ENCODE measurements at places on chromosomes 1 and 21.

- DNase-seq: no peak
Measured at GRCh38 chr1:47181955-47182675, 7.7 kb downstream of the PDZK1IP1 start.

- DNase-seq: no peak
Measured at GRCh38 chr1:76379506-76379905, 305.0 kb downstream of the ST6GALNAC3 start.

DNA sequence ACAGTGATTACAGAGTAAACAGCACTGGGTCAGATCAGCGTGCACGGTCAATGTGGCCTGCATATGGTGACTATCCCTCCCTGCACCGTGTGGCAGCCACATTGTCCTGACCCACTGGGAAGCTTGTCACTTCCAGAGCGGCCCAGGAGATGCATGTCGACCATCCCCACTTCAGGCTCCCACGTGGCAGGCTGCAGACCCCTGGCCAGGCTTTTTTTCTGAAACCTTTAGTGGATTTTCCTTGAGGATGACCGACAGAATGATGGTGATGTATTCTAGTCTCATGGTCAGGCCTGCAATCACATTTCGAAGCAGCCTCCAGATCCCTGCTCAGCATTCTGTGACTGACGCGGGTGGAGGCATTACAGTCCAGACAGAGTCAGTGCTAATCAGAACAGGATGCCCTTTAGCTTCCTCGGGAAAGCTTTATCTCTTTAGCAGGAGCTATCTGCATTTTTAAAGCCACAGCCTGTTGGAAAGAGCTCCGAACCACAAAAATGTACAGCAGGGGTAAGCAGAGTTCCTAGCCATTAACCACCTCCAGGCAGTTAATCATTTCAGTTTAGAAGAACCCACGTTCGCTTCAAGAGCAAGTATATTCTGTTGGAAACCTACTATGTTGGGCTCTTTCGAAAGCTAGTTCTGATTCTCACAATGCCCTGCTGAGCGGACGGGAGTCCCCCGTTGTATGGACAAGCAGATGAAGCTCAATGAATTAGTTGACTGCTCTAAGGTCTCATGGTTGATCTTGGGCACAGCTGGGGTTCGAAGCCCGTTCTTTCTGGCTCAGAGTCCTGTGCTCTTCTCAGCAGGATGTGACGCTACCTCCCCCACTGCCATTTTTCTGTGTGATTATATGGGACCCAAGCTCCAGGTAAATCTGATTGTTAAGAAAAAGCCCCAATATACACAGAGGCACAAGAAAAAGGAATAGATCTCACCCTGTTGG is 56.5 kb downstream of the IRF2BP2 start:
- DNase-seq: no peak

DNA sequence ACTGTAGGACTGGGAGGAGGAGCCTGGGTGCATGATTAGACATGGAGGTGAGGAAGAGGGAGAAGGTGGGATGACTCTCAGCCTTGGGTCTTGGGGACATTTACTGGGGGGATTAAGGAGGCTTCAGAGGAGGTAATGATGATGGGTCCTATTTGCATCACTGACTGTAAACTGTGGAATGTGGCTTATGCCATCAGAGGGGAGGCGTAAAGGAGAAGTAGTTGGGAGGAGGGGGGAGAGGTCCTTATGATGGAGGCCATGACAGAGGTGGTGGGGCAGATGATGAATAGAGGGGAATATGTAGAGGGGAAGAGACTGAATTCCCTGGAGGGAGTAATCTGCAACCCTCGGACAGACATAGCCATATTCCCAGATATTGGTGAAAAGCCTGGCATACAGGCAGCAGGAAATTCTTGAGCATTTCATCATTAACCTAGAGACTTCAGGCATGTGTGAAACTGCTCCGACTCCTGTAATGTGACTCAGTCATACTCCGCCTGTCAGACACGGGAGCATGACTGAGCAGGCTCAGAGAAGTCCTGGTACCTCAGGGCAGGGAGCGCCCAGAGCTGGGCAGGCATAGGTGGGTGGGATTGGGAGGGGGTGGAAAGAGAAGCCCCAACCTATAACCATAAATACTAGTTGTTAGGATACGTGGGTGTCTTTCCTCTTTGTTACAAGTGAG is 8.0 kb upstream of the LCE5A start:
- peak; percentile 4 for DNase-seq

DNA sequence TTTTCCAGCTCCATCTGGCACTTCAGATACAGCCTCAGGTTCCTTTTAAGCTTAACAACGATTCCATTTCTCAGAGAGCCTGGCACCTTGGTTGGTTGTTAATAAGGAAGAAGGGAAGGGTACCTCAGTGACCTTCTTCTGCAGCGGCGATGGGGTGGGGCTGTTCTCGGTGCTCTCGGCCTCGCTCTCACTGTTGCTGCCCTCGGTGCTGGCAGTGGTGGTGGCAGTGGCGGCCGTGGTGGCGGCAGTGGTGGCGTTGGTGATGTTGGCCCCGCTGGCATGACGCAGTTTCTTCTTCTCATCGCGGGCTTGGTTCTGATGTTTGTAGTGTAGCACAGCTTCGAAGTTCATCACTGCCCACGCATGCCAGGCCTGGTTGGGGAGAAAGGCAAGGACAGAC is 30.7 kb upstream of the EXOSC10 start:
- DNase-seq: no peak

GRCh38 chr1:155123801-155124200 is 3.9 kb upstream of the EFNA1 start:
- no peak for DNase-seq

DNA sequence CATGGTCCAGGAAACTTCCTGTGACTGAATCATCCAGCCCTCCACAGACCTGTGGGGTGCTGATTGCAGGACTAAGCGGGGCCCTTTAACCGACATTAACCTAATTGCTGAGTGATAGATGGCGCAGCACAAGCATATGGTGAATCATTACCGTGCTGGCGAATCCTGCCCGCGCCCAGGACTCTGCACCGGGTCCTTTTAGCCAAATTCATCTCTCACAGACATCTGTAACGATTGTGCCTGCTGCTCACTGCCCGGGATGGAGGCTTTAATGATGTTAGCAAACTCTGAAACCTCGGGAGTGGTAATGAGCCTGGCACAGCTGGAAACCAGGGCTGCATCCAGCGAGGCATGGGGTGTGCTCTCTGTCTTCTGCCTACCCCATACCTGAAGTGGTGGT is 147.3 kb upstream of the CD34 start:
- DNase-seq: no peak

DNA sequence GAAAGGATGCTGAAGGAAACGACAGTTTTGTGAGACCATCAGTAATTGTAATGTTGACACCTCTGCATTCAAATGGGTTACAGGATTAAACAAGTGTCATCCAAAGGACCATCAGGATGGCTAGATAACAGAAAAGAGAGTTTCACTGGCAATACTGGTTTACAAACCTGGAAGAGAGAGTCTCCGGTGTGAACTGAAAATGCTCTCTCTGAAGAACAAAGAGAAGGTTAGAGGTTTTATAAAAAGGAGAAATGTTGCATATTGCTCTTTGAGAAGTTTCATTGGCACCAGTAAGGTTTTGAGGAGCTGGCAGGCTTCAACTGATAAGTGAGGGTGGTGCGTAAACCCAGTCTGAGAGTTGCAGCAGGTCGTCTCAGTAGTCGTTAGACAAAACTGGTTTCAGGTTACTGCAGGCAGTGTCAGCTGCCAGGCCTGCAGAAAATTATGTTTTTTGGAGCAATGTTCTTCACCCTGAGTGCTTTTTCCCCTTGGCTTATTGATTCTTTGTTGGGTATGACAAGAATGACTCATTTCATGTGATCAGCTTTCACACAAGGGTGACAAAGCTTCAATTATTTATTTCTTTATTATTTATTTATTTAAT is 42.2 kb downstream of the KCNK1 start:
- no peak for DNase-seq

DNA sequence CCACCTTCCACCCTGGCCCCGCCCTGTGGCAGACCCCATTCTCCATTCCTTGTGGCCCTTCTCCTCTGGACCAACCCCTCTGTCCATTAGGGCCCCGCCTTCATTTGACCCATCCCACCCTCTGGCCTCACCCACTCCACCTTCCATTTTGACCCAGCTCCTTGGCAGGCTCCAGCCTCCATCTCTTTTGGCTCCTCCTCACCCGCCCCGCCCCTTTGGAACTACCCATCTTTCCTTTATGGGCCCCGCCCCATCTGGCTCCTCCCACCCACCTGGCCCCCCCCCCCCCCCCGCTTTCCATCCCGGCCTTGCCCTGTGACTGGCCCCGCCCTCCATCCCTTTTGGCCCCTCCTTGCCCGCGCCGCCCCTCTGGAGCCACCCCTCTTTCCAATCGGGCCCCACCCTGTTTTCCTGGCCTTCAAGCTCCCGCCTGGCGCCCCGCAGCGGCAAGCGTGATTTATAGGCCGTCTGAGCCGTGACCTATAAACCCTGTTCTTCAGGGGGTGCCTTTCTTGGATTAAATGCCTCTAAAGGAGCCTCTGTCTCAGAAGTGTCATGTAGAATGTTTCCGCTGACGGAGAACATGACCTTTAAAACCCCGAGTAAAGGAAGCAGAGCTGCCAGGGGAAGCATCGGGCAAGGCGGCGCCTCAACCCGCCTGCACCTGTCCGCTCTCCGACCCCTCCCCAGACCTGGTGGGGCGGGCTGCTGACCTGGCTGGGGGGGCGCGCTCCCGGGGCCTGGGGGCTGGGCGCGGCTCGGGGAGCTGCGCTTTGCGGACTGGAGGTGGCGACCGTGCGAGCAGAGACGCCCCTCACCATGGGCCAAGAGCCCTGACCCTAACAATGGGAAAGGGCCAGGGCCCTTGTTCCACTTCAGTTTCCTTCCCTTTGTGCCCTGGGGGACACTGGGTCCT is 178.0 kb downstream of the CAMTA1 start:
- no peak for DNase-seq

DNA sequence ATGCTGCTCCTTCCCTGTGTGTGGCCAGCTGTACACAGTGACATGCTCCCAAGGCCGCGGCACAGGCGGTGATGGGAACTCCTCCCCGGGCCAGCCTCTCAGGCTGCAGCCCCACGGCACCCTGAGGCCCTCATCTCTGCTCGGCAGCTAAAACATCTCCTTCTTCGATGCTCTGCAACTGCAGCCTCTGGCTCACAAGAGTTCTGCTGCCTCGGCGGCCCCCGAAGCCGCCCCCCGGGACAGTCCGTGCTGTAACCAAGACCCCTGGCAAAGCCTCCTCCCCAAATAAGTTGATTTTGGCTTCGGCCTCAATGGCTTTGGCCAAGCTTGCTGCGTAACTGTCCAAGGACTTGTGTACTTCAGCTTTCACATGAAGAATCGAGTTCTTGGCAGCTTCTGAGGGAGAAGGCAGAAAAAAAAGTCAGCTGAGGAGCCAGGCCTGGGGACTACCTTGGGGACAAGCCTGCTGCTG is 51.3 kb downstream of the GPR161 start:
- no peak for DNase-seq

DNA sequence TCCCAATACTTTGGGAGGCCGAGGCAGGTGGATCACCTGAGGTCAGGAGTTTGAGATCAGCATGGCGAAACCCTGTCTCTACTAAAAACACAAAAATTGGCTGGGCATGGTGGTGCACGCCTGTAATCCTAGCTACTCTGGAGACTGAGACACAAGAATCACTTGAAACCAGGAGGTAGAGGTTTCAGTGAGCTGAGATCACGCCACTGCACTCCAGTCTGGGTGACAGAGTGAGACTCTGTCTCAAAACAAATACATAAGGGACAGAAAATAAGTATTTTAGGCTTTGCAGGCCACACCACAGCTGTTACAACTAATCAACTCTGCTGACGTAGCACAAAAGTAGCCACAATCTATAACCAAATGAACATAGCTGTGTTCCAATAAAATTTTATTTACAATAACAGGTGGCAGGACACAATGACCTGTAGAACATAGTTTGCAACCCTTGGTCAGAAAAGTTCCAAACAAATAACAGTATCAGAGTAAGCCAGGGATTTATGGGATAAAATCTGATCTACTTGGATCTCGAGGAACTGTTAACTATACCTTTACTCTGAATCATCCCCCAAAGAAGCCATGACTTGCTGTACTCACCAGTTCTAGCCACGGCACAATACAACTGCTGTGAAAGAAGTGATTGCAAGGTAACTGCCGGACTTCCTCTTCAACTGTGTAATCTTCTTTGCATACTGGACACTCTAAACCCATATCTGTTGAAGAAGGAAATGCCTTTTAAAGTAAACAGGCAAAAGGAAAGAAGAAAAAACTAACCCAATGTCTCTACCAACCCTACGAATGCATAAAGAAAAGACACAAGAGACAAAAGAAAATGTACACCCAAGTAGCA is 28.3 kb downstream of the CD160 start:
- DNase-seq: no peak

DNA sequence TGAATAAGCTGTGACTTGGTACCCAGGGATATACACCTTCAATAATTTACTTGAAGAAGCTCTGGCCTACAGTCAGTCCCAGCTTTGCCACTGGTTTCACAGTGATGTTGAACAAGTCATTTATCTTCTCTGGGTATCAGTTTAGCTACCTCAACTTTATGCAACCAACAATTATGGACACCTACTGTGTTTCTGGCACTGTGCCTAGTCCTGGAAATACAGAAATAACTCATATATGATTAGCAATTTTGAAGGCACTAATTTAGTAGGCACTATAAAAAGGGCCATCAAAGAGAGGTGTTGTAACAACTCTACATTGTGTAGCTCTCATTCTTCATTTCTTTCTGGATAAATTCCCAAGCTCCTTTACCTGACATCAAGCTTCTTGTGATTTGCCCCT is 88.6 kb upstream of the SPATA6 start:
- DNase-seq: no peak

- no peak for DNase-seq
Measured at GRCh38 chr21:36117286-36117741, 17.6 kb upstream of the CBR3 start.

- DNase-seq: no peak
Measured at GRCh38 chr21:46160907-46161632, 5.7 kb upstream of the FTCD start.

DNA sequence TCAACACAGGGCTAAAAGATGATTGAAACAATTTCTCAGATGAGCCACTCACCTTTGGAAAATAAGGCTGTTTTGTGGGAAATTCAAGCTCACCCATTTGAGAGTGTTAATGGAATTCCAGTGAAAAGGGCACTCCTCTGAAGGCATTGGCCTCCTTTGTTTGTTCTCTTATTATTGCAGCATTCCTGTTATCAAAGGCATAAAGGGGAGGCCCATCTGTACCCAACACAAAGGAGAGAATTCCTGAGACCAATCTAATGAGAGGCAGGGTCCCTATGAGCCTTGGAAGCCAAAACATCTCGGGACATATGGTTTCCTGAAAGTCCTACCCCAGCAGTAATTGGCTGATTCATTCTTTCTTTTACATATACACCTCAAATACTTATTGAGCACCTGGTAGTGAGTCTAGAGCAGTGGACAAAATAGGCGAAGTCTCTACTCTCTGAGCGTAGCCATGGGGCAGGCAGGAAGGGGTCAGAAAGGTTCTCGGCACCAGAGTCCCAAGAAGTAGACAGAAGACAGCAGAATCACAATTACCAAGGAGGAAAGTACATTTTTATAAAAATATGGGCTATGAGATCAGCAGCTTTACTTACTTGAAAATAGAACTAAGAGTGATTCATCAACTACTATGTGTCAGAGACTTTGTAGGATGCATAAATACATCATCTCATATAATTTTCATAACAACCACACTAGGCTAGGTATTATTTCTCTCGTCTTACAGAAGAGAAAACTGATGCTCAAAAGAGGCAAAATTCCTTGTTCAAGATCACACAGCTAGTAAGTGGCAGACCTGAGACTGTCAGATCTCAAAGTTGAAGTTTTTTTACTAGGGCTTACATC is 218.7 kb downstream of the DAB1 start:
- no peak for DNase-seq

GRCh38 chr1:234973426-234974250 is 155.0 kb downstream of the TOMM20 start:
- DNase-seq: no peak
